ENCODE measurements at places on chromosomes 5 and 9.

GRCh38 chr5:6484899-6485298, 36.2 kb downstream of the UBE2QL1 start:
- no peak for DNase-seq

DNA sequence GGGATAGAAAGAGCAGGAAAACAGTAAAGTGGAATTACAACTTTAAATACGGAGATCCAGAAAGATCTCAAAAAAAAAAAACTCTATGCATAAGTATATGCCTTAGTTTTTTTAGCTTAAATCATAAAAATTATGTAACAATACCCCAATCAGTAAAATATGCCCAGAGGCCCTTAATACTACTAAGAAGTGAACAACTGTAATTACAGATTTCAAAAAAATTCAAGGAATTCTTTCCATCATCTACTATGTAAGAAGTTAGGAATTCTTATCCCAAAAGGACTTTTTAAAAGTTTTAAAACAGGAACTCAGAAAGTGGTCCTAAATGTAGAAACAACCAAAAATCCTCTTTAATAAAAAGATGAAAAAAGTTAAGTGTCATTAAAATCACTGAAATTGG, 111.3 kb downstream of the SSBP2 start:
- no peak for DNase-seq

DNA sequence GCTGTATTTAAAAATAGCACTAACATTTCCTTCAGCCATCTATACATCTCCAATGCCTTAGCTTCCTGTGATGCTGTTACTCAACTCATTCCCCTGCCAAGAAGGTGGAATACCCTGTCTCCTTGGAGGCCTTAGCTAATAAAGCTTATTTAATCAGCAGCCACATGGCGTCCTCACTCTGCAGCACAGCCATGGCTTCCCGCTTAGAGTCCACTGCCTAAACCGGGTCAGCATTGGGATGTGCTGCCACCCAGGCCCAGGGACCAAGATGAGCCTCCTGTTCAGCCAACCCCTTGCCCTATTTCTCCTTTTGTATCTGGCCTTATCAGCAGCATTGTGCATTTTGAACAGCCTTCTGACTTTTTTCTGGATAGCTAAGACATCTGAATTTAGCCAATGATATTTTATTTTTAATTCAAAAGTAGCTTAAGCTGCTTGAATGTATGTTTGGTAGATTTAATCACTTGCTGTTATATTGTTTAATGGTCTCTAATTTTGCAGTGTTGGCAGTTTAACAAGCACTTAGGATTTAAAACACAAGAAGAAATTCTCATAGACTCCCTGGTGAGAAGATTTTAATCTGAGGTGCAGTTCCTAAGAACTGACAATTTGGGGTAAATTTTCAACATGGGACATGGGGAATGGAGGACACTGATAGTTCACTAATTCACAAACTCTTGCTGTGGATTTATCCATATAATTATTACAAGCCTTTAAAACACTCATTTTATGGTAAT, 113.0 kb downstream of the RPS23 start:
- DNase-seq: no peak

DNA sequence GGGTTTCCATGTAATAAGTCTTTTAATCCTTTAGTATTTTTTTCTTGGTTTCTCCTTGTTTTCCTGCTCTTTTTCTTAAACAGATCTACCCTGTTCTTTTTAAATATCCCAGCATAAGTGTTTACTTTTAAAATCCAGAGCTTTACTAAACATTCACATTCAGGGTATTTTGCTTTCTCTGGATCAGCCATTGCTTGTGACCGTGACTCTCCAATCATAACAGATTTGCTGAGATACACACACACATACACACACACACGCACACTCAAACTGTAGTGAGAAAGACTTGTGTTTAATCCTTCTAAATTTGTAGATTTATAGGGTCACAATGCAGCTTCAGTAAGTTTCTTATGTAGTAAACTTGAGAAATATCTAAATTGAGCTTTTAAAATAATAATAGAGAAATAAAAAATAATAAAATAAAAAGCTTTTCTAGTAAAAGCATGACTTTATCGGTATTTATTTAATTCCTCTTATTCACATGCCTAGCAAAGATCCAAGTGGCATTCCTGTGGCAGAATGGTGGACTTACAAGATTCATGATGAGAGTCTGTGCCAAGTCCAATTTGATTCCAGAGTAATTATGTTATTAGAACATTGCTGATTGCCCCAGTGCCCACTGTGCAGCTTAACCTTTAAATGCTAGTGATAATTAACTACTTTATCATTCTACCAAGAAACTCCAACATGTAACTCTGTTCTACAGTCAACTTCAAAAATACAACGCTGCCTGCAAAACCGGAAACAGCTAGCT, 129.0 kb downstream of the TLE4 start:
- no peak for DNase-seq

GRCh38 chr9:131178926-131179325, 53.5 kb downstream of the NUP214 start:
- DNase-seq: no peak

DNA sequence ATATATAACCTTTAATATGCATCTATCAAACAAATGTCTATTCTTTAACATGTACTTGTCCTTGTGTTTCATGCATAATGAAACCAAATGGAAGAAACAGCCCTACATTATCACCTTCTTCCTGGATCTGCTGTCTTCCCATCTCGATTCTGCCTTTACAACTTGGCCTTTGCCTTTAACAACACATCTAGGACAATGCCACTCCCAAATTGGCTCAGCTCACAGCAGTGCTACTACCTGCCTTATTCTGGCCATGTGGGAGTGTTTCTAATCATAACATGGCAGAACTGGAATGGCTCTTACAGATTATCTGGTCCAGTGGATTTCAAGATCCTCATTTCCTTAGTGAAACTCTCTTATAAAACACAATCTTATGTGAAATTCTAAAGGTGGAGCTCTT, 176.5 kb downstream of the CARTPT start:
- DNase-seq: no peak

DNA sequence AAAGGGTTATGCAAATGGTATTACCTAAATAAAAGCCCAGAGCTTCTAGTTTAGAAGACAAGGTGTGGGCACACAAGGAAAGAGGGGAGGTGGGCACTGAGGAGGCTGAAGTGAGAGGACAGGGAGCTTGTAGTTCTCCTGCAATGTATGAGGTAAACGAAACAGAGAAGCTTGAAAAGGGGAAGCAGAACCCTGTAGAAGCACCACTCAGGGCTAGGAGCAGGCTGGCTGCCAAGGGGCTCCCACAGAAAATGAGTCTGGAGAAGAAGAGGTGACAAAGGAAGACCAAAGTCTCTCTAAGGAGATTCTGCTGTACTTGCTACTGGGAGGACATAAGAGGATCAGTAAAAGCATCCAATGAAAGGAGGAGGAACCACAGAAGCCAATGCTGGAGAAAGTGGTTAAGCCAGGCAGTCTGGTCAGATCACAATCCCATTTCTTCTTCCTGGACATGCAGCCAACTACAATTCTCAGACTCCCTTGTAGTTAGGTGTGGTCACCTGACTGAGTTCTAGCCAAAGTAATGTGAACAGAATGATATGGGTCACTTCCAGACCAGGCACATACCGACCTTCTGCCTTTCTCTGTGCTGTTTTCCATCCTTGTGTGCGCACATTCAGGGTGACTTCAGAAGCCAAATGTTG, 174.5 kb upstream of the MAP3K1 start:
- no peak for DNase-seq

GRCh38 chr9:129311643-129312042, 133.6 kb upstream of the IER5L start:
- no peak for DNase-seq

- no peak for DNase-seq
Observed at GRCh38 chr5:150578781-150579461, 61.5 kb upstream of the SYNPO start.

- DNase-seq: no peak
Observed at GRCh38 chr5:619444-619843, 7.3 kb downstream of the CEP72 start.

DNA sequence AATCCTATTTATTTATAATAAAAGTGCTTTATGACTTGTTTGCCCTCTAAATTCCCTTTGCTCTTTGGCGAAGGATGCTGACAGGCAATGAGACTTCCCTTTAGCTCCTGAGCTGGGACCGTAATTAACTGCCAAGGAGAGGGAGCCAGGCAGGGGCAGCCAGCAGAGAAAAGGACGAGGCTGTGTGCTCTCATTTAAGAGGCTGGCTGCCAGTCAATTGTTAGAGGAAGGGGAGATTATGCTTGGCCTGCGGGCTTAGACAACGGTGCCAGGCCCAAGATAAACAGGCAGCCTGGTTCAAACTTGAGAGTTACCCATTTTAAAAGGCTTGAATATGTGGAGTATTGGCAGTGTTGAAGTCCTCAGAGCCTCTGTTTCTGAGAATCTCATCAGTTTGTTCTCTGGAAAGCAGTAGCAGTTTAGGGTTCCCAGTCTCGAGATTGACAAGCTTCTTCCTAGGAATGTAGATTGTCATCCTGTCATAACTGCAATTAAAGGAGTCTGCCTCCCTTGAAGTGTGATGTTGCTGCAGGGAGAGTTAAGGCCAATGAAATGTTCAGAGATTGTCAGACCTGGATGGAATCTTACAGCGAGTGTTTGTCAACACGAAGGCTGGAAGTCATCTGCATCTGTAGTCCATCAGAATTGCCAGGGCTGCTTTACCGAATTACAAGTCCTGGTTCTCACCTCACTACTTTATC, 113.2 kb downstream of the JAKMIP2 start:
- no peak for DNase-seq

- DNase-seq: no peak
Observed at GRCh38 chr9:137447722-137448601, 6.8 kb upstream of the ENTPD8 start.

GRCh38 chr9:79768194-79768593, 196.4 kb downstream of the TLE4 start:
- no peak for DNase-seq

DNA sequence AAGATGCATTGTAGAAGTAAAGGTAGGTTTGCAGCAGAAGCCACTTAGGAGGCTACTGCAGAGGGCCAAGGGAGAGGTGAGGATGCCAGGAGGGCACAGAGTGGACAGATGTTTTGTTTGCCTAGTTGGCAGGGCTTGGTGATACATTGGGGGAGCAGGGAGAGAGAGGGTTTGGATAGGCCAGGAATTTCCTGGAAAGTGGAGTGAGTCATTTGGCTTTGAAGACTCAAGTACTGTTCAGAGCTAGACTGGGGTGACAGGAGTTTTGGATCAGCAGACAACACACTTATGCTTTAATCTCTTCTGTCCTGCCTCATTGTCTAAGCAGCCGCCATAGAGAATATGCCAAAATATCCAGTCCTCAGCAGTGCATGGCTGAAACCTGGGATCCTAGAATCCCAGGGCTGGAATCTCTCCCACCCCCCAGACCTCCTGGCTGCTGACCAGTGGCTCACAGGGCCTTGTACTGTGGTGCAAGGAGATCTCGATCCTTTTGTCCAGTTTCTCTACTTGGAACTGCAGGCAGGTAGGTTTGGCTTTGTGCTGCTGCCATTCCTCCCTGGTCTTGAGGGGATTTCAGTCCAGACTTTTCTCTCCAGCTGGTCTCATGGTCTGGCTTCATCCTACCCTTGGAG, 11.0 kb downstream of the TMEM268 start:
- DNase-seq: peak; percentile 79

- DNase-seq: no peak
Observed at GRCh38 chr5:179371681-179372680, 26.7 kb upstream of the ADAMTS2 start.

- no peak for DNase-seq
Observed at GRCh38 chr5:10870791-10871190, 109.8 kb upstream of the DAP start.

DNA sequence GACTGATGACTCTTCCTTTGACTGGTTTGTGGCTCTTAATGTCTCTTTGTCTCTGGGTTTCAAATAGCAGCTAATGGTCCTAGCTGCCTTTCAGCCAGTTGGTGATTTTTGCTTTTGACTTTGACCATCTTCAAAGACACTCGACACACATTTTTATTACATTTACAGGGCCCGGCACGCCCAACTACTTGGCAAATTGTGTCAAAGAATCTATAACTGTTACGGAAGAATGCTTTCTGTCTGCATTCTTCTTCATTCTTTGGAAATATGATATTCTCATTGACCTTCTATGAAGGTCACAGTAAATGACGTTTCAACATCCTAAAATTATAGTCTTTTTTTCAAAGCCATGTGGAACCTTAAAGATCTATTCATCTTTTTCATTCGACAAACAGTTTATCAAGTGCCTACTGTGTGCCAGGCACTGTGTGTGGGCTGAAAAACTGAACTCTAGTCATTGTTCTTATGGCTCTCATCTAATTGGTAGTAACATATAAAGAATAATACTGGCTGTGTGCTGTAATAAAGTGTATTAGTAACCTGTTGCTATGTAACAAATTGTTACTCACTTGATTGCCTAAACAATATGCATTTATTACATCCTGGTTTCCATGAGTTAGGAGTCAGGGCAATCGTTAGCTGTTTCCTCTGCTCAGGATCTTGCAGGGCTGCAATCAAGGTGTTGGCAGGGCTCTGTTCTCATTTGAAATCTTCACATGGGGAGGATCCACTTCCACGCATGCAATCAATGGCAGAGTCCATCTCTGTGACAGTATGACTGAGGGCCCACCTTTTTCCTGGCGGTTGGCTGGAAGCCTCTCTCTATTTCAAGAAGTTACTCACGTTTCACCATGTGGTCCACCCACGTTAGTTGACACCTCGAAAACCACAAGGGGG, 7.0 kb upstream of the WHRN start:
- DNase-seq: no peak

- no peak for DNase-seq
Observed at GRCh38 chr9:16509997-16510396, 360.5 kb downstream of the BNC2 start.

DNA sequence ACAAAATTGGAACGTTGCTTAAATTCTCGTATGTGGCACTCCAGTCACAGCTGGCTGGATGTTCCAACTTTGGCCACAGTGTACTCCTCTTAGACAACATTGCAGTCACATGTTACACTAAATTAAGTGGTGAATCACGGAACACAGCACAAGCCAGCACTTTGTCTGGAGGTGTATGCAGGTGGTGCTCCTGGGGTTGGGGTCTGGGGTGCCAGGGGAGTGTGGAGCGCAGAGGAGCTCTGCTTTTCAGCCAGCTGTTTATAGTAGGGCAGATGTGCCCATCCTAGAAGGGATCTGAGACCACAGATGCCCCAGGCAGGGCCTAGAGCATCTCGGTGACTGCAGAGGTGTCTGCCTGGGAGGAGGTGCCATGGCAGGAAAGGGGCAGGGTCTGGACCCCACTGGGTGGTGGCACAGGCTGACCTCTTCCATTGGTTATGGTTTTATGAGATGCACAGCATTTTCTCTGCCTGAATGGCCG, 82.6 kb downstream of the WNK2 start:
- no peak for DNase-seq

- no peak for DNase-seq
Observed at GRCh38 chr5:83729362-83729761, 8.7 kb upstream of the HAPLN1 start.
